ENCODE measurements at places on chromosomes 2 and 18.

GRCh38 chr2:169393068-169393590, 30.8 kb upstream of the LRP2 start:
- DNase-seq = no peak

DNA sequence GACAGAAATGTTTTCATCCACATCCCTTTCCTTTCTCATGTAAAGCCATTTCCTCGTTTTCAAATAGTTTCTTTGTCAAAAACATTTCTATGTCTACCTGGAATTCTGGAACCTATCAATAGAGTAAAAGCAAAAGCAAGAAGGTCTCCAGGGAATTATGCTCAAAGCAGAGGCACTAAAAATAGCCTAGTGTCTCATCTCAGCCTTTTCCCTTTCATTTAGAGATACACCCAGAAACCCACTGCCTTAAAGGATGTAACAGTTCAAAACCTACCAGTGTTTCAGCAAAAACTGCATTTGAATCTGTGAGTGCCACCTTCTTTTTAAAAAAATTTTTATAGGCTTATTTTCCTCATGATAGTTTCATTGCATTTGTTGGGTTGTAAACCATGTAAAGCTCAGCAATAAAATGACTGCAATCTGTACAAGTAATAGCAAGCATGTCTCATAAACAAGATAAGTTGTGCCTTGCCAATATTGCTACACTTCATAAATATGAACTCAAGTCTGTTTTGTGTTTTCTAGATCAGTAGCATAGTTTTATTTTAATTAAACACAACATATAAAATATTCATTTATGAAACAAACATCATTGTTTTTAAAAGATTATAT, 927.3 kb upstream of the ACVR2A start:
- DNase-seq = no peak

DNA sequence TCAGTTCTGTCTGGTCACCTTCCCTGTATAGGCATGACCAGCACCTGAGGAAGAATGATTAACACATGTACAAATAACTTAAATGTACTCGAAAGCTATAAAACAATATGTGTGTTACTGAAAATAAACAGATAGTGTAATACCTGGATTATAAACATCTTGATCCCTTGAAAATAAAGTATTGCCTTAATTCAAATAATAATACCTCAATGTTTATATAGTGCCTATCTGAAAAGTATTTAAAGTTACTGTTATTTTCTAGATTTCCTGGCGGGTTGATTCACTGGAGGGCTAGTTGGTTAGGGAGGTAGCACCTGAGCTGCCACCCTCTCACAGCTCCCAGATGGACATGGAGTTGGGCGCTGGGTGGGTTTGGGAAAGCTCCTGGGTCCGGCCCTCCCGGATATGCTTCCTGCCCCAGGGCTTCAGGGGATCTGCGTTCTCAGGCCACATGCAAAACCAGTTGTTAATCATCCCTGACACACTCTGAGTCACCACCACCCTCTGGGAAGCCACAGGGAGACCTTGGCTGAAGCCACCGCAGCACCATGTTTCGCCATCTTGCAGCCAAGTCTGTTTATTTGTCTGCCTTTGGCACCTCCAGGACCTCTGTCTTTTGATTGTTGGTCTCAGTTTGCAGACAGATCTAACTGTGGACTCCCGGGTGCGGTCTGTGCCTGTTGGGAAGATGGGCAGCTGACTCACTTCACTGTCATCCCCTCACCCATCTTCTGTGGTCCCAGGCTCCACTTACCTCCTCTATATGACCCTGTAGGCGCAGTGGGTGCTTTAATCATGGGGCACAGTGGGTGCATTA, 35.3 kb downstream of the RAB31 start:
- DNase-seq = no peak

DNA sequence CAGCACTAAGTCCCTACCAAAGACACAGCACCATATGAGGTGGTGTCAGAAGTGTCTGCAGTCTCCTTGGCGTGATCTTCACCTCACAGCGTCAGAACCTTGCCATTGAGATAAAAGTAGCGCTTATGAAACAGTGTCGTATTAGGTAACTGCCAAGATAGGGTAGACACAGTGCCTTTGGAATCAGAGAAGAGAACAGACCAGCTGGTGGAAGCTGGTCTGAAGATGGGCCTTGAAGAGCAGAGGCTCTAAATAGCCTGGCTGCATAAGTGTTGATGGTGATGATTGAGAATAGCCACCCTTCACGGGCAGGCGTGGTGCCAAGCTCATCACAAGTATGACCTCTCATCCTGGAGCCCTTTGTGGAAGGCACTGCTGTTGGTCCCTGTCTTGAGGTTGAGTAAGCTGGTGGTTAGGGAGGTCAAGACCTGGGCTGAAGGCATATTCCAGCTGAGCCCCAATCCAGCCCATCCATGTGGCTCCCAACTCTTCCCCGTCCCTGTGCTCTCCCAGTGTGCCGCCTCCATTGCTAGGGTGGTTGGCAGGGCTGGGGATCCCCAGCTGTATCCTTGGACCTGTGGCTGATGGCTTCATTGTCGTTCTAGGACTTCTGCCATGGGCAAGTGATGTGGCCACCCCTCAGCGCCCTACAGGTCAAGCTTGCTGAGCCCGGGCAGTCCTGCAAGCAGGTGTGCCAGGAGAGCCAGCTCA, 187.4 kb downstream of the MGAT5 start:
- no peak for DNase-seq

- DNase-seq = no peak
Observed at GRCh38 chr18:76546088-76546435, 51.0 kb upstream of the ZNF516 start.

DNA sequence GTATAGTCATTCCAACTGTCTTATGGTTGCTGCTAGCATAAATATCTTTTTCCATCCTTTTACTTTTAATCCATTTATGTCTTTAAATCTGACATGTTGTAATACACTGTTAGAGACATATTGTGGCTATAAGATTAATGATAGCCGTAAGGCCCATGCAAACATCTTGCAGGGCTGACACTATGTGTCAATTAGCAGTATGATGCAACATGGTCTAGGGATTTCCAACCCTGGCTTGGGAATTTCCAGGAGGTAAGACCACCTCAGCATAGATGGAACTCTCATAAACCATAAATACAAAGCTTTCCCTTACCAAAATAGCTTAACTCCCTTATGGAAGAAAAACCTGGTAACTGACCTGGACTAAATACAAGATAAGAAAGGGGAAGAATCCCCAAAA, 16.5 kb downstream of the SCLY start:
- DNase-seq = no peak

Data from CD4-positive, alpha-beta T cell treated with Interleukin-4 for 4 hours (primary cell).